Daoy (cell line): ENCODE measurements at places on chromosomes 2 and 18. TPM values are rescaled to one million over a fixed set of nuclear protein-coding genes. Genes with fewer than 3 reads are reported as not detected.
A peak's percentile ranks its signal among the peaks of the same experiment; 100 is the strongest.

SERTAD2 gene
- 4.1 and 5.8 TPM in 2 replicates for total RNA-seq

GRCh38 chr2:46101557-46102220 is 195.5 kb upstream of the EPAS1 start:
- DNase-seq: peak; percentile 37

DNA sequence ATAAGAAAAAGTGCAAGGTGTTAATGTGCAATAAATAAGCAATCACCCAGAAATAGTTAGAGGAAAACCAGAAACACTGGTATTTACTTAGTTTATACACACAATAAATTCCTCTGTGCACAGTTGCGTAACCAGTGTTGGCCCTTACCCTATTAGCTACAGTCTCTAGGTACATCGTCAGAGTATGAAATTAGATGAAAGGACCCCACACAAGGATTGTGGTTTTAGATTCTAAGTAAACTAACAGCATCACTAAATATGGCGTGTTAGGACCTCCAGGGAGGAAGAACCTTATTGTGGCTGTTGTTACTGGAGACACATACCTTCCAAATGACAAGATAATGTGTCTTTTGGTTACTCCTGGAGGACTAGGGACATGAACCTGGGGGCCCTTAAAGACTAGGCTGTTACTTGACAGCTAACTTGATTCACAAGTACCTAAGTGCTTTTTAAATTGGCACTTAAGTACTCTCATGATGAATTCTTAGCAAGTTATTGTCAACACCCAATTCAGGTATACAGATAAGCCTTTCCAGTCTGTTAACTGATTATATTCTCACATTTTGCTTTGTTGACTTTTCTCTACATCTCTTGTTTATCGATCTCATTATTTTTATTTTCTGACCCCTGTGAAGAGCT is 115.3 kb downstream of the FEZ2 start:
- peak; percentile 49 for DNase-seq

DNA sequence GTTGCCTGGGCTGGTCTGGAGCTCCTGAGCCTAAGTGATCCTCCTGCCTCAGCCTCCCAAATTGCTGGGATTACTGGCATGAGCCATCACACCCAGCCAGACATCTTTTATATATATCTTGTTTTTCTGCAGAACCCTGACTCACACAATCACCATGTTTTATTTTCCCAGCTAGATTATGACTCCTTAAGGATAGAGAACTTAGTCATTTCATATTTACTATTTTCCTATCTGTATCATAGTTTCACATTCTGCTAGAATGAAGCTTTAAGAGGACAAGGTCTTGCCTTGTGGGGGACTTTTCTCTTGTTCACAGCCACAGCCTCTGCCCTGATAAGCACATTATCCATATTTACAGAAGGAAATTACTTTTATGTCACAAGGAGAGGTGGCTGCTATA is 73.9 kb downstream of the LBH start:
- peak; percentile 37 for DNase-seq

DNA sequence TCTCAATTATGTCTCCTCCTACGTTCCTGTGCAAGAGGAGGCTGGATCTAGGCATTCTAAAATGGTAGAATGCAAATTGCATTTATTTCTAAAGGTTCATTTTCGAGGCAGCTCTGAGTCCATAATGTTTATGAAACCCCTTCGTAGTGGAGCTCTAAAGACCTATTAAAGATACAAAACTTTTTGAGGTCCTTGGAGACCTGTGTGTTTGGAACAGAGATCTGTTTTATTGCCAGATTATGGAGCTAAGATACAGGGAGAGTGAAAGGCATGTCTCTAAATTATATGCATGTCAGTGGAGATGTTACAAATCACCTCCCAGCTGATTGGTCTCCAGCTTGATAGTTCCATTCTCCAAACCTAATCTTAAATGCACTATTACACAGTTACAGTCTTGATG is 335.8 kb downstream of the GULP1 start:
- DNase-seq: no peak

GRCh38 chr2:134410831-134411231 is 157.0 kb downstream of the MGAT5 start:
- DNase-seq: no peak

DNA sequence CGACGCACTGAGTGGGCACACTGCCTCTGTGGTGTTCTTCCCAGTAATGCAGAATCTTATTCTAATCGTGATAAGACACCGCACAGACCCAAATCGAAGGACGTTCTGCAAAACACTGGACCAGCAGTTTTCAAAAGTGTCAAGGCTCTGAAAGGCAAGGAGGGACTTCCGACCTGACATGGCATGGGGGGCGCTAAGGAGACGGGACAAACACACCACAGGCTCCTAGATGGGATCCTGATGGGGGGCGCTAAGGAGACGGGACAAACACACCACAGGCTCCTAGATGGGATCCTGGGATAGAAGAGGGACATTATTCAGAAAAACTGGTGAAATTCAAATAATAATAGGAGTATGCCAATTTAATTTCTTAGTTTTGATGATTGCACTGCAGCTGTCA is 191.4 kb downstream of the LDLRAD4 start:
- no peak for DNase-seq
